ENCODE measurements at places on chromosomes 3 and 15.
A peak's percentile ranks its signal among the peaks of the same experiment; 100 is the strongest.

- DNase-seq, result no peak
- H3K27ac ChIP-seq, result no peak overlapping the region
- no peaks in the 10 kb centered on the region for H3K27me3 ChIP-seq
Observed at GRCh38 chr15:85580879-85581278, 200.5 kb downstream of the AKAP13 start.

GRCh38 chr3:151371526-151371925 lies 13.0 kb downstream of the P2RY12 start:
- no peaks in the 10 kb centered on the region for H3K4me1 ChIP-seq
- H3K4me3 ChIP-seq, result no peak overlapping the region
- H3K36me3 ChIP-seq, result no peaks in the 10 kb centered on the region
- no peak overlapping the region for H3K27ac ChIP-seq

- no peaks in the 10 kb centered on the region for H3K27me3 ChIP-seq
- no peak overlapping the region for H3K27ac ChIP-seq
- H3K4me3 ChIP-seq, result no peak overlapping the region
- H3K4me1 ChIP-seq, result peaks cover 3% of the 10 kb centered on the region
Observed at GRCh38 chr15:60339236-60339635, 58.5 kb downstream of the ANXA2 start.

- H3K36me3 ChIP-seq, result no peaks in the 10 kb centered on the region
- peaks cover 2% of the 10 kb centered on the region for H3K27me3 ChIP-seq
- H3K4me1 ChIP-seq, result no peaks in the 10 kb centered on the region
- DNase-seq, result peak; percentile 39
- H3K4me3 ChIP-seq, result no peak overlapping the region
Observed at GRCh38 chr3:23183731-23184130, 19.4 kb upstream of the UBE2E2 start.

- H3K36me3 ChIP-seq, result no peaks in the 10 kb centered on the region
- no peak for DNase-seq
- no peak overlapping the region for H3K4me3 ChIP-seq
Observed at GRCh38 chr3:127539366-127540060, 51.0 kb downstream of the TPRA1 start.

DNA sequence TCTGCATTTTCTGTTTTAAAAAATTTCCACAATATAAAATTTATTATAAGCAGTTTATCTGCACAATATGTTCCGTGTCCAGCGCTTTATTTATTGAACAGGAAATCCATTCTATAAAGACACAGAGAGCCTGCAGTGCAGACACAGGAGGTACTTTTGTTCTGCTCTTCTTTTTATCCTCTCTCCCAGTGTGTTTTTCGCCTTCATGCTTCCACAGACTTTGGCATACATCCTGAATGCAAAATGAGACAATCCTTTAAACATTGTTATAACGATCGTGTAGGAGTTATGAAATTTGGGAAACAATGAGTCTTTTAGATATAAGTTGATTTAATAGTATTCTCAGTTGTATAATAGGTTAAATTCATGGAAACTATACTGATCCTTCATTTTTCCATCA lies 749.2 kb downstream of the NAALADL2 start:
- H3K27ac ChIP-seq, result no peak overlapping the region
- no peaks in the 10 kb centered on the region for H3K36me3 ChIP-seq
- H3K4me1 ChIP-seq, result no peaks in the 10 kb centered on the region
- no peak overlapping the region for H3K4me3 ChIP-seq
- H3K27me3 ChIP-seq, result no peaks in the 10 kb centered on the region

DNA sequence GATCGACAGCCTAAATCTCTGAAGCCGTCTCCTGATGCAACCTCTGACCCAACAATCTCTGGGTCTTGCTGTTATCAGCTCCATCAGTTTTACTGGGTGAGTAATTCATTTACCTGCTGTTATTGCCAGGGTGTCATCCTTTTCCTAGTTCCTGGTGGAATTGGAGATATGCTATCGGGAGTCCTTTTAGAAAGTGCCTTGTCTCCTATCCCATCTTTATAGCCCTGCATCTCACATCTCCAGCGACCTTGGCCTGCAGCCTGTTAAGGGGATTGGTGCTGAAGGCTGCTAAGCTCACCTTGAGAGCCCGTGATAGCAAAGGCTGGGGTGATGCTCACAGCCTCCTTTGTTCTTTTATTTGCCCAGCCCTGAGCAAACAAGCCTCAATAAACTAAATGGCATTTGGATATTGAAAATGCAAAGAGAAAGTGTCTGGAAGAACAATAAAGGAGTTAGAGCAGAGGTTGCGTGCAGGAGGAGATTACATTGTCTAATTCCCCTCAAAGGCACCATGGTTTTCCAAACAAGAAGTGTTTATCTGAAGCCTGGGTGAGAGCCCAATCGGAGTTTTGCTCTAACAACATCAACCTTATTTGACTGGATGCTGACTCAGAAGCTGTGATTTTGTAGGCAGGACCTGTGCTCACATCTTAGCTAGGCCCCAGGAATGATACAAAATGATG lies 101.8 kb downstream of the RPLP1 start:
- peaks cover 10% of the 10 kb centered on the region for H3K27me3 ChIP-seq
- H3K27ac ChIP-seq, result no peak overlapping the region
- peaks cover 18% of the 10 kb centered on the region for H3K4me1 ChIP-seq
- no peak overlapping the region for H3K4me3 ChIP-seq
- no peak for DNase-seq
- no peaks in the 10 kb centered on the region for H3K36me3 ChIP-seq

GRCh38 chr15:33742306-33742705 lies 226.0 kb upstream of the CHRM5 start:
- H3K4me1 ChIP-seq, result no peaks in the 10 kb centered on the region
- H3K4me3 ChIP-seq, result no peak overlapping the region
- DNase-seq, result peak; percentile 66
- H3K27ac ChIP-seq, result no peak overlapping the region

DNA sequence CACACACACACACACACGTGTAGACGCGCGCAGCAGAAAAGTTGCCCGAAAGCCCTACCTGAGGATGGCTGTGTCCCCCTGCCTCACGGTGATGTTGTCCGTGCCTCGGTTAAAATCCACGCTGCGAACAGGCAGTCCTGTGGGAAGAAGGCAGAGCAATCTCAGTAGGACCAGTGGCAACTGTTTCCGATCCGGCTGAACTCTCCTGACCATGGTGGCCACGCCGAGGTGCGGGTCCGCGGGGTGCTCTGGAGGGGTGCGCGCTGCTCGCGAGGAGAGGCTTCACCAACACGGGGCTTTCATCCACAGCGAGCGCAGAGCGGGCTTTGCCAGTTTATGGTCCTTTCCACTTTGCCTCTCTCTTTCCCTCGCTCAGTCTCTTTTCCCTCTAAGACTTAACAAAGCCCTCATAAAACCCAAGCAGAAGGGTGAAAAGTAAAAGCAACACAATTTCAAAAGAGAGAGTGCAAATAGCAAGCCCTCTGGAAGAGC lies 422 bp downstream of the LSAMP start:
- peak; percentile 26 for DNase-seq
- no peak overlapping the region for H3K27ac ChIP-seq
- H3K27me3 ChIP-seq, result peaks cover 2% of the 10 kb centered on the region
- peak overlapping the region; percentile 64 for H3K4me3 ChIP-seq

DNA sequence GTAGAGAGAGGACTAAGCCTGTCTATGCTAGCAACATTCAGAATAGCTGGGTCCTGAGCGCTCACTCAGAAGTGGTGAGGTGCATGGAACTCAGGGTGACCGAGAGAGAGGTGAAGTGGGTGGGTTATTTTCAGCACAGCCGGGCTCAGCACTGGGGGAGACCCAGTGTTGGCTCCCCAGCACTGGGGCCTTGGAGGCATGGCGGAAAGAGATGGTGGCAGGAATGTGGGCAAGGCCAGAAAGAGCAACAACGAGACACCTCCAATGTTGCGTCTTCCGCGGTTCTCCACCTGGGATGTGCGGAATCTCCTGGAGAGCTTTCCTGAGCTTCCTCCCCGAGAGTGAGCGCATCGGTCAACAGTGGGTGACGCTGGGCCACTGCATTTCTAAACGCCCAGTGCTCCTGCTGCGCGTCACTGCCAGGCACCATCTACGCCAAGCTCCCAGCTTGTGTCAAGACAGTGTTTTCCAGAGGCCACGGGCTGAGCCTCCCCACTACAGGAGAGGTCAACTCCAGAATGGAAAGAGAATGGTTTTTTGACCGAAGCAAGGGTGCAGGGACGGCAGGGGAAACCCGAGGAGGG lies 148.4 kb downstream of the ADAMTS17 start:
- H3K27ac ChIP-seq, result no peak overlapping the region
- DNase-seq, result no peak
- peaks cover 17% of the 10 kb centered on the region for H3K27me3 ChIP-seq
- H3K4me1 ChIP-seq, result no peaks in the 10 kb centered on the region
- no peak overlapping the region for H3K4me3 ChIP-seq

Measured in astrocyte (in vitro differentiated cells and primary cell).